ENCODE measurements at places on chromosomes 3 and 15.

- DNase-seq, result no peak
Observed at GRCh38 chr15:85120351-85121113, 138.9 kb downstream of the PDE8A start.

DNA sequence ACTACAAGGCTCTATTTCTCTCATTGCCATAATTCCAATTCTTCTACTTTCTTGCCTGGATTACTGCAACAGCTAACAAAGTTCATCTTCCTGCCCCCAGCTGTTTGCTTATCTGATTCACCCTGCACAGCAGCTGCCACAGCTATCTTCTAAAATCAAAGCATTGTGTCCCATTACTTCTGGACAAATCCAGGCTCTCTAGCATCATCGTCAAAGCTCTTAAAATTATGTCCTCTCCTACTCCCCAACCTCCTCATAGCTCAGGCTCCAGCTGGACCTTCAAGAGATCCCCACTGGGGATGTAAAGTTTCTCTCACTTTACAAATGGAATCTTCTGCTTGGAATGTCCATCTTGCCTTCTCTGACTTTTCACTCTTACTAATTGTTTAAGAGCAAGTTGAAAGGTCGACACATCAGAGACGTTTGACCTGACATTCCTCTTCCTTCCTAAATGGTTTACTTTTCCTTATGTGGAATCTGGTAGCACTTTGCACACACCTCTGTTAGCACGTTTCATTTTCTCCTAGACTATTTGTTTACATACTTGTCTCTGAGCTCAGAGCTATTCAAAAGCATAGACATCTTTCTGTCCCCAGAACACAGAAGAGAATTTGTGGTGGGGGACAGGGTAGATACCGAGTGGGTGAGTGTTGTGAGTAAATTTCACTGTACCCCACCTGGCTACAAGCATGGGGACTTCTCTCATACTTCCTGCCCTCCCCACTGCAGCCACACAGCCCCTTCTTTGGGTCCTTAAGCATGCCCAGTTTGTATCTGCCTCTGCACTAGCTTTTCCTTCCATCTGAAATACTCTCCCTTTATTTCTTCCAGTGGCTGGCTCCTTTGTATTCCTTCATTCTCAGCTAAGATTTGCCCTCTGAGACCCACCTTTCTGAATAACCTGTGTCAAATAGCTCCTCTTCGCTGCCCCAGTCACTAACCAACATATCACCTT lies 77.9 kb downstream of the SERPINI1 start:
- DNase-seq, result no peak

DNA sequence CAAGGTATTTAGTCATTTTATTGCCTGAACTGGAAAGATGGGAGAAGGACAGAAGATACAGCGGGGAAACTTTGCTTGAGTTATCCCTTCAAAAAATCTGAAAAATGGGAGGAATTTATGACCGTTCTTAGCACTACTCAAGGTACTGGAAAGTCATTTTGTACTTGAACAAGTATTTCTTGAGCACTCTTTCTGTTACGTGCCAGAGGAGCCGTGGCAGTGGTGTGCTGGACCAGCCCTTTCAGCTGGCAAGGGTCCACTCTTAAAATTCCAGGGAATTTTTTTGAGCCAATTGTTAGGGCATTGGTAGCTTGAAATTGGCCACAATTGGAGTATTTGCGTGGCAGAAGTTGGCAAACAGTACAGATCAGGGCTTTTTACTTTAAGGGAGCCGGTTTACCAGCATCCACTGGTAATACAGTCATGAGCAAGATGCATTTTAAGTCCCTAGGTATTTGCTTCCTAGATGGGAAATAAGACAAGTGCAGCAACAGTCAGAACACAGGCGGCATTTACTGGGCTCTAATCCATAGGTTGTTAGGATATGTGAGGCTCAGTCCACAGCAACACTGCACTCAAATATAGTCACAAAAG lies 145.9 kb upstream of the ST8SIA2 start:
- DNase-seq, result no peak

DNA sequence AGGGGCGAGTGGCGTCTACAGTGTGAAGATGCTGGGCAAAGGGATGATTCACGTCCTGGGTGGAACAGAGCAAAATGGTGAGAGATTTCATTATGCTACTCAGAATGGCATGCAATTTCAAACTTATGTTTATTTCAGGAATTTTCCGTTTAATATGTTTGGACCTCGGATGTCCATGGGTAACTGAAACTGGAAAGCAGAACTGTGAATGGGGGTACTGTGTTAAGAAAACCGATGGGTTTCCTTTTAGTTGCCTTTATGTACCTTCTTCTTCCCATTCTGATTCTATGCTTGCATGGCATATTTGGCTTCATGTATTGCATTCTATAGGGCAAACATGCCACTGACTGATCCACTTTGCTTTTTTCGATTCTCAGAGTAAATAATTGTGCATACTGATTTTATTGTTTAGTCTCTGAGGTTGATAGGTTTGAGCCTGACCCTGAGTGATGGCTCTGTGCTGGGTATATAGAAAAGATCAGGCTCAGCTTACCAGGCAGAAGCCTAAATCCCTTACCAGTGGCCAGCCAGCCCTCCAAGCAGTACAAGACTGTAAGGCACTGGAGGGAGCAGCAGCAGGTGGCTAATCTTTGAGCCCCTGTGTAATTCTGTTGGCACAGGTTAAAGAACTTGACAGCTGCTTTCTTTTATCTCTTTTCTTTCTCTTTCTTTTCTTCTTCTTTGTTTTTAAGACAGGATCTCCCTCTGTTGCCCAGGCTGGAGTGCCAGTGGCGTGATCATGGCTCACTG lies 4.5 kb downstream of the QTRT2 start:
- no peak for DNase-seq

DNA sequence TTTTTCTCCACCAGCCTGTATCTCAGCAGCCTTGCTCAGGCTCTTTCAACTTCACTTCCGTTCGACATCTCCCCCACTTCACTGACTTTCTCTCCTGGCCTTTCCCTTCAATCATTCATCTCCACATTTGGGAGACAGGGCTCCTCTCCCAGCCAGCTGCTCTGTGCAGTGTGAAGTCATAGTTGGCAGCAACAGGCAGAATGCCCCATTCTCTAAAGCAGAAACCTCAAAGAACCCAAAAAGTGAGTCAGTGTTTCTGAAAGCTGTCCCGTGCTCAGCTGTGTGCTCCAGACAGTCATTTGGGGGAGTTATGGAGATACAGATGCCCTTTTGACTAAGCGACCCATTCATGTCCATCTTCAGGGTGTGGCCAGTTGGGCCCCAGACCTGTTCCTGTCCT lies 54.3 kb downstream of the NTRK3 start:
- DNase-seq, result no peak

DNA sequence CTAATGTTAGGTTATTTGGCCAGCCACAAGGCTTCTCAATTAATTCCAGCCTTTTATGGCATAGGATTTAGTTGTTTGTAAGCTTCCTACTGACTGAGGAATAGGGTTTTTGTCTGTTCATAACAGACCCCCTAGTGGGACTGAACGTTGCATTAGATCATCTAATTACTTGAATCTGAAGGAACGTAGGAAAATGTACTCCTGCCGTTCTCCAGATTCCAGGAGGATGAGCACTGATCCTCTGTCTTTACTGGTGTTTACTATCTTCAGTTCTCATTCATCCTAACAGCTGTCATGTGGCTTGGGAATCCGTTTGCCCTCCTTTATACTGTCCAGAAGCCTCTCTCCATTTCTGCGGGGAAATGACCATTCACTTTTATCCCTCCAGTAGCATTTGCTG lies 52.7 kb downstream of the RAD54L2 start:
- DNase-seq, result no peak

DNA sequence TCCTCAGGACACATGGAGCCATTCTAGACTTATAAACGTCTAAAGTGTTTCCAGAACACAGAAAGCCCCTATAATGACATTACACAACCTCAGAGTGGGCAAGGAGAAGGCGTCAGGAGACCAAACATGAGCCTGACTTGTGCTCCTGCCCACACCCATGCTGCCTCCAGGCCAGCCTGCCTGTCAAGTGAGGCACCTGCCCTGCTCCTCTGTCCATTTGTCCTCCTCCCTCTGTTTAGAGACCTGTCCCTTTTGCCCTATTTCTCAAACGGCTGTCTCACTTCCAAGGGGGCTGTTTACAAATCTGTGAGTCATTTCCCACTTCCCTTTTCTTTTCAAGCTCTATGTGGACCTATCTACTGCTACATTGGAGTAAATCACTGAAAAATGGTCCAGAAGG lies 21.0 kb downstream of the ZDHHC3 start:
- no peak for DNase-seq

DNA sequence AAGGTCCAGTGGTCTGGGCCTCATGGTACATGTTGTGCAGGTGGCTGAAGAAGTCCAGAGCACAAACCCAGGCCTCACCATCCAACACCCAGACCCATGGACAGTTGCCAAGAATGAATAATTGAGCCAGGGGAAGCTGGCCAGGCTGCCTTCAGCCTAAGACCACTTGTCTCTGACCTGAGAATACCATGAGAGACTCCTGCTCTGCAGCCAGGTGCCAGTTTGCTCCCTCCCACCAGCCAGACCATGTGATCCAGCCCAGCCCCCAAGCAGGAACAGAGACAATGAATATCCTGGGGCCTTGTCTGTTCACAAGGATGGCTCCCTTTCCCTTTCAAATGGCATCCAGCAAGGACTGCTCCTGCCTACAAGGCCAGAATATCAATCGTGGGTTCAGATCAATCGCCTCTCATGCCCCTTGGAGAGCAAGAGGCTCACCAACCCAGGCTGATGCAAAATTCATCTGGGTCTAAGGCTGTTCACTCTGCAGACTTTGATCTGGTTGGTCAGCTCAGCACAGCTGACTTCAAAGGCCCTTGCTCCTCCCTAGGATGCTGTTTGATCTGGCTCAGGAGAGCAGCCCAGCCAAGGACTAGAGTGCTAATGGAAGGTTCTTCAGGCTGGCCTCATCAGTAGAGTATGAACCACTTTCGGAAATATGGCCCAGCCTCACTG lies 13.4 kb downstream of the TRAIP start:
- DNase-seq, result no peak

- DNase-seq, result no peak
Observed at GRCh38 chr3:50388016-50388719, 28.8 kb upstream of the TMEM115 start.

DNA sequence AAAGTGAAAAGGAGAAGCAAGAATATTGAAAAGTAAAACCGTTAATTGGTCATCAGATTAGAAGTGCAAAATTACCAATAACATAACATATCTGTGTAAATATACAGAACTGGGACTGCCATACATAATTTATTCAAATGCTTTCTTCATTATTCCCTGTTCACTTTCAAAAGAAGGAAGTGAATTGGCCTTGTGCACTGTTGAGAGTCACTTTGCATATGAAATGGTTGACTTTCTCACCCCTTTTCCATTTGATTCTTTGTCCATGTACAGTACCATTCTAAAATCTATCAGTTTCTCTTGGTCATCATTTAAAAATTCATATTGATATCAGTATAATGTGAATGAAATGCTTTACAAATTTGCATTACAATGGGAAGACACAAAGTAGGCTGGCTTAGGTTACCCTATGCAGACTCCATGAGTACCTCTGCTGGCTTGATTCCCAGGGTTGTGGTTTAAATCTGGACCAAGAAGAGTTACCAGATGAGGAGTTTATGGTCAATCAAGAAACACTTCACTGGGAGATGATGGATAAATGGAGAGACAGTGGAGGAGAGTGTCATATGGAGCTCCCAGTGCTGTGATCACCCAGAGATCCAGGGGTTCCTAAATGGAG lies 210.9 kb upstream of the TOPAZ1 start:
- no peak for DNase-seq

DNA sequence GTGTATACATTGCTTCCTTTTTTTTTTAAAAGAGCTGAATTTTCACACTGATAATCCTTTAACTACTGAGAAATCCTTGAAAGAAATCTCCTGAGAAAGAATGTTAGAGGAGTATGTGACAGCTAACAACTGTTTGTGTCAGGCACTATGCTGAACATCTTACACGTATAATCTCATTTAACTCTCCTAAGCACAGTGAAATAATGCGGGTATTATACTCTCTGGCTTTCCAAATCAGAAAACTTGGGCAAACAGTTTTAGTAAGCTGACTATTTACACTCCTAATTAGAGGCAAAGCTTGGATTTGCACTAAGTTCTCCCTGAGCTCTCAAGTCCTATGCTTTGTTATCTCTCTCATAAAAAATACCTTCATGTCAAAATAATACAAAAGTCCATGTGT lies 69.3 kb downstream of the SMARCC1 start:
- no peak for DNase-seq

DNA sequence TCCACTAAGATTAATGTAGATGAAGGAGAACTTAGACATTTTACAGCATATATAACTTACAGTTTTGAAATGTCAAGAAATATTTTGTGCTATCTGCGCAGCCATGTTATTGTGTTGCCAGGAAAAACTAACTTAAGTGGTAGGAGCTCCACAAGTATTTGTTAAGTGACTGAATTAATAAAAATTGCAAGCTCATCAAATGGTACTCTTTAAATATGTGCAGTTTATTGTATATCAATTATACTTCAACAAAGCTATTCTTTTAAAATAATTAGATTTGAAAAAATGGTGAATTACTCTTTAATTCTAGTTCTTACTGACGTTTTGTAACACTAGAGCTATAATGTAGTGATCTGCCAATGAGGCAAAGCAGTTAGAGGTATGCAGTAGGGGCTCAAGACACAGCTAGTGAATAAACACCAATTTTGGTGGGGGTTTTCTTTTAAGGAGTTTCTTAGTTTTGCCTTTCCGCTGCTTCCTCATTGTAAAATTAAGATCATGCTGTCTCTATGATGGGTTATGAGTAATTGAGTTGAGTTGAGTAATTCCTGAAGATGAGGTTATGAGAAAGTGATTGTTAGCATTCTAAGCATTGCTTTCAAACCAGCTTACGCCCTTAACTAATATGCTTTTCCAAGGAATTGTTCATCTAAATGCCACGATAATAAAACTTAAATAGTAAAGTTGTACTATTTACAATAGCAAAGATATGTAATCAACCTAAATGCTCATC lies 10.9 kb upstream of the LXN start:
- DNase-seq, result no peak

- no peak for DNase-seq
Observed at GRCh38 chr15:64029633-64030032, 16.7 kb downstream of the DAPK2 start.

Data from stimulated activated CD8-positive, alpha-beta memory T cell treated with anti-CD3 and anti-CD28 coated beads, Interleukin-4, amount 100 ng/mL, for 48 hours (primary cell).